Breast epithelium (tissue), 4 donors: ENCODE measurements at places on chromosomes 7 and 10. TPM values are rescaled to one million over a fixed set of nuclear protein-coding genes. Genes with fewer than 3 reads are reported as not detected.

- no peaks in the 10 kb centered on the region for H3K4me1 ChIP-seq
- no peaks in the 10 kb centered on the region for H3K27me3 ChIP-seq
- no peaks in the 10 kb centered on the region for H3K36me3 ChIP-seq
- DNase-seq: no peak
- no peak overlapping the region for H3K27ac ChIP-seq
Observed at GRCh38 chr10:52030051-52030790, 283.9 kb upstream of the DKK1 start.

DNA sequence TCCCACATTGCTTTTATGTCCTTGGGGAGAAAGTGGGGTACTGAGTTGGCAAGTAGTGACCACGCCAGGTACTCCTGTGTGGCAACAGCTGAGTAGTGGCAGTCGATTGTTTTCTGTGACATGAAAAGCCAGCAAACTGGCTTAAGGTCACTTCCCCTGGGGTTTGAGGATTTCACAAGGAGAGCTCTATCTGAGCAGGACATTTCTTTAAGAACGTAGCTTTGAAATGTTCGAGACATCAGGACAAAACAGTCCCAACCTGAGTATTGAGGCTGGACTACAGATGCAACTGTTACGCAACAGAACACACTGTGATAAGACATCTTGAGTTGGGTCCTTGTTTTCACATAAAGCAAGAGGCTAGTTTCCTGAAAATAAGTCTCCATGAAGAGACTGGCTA lies 146.7 kb upstream of the KLF14 start:
- H3K4me3 ChIP-seq: no peak overlapping the region
- DNase-seq: no peak
- no peaks in the 10 kb centered on the region for H3K36me3 ChIP-seq
- no peaks in the 10 kb centered on the region for H3K27me3 ChIP-seq

The ZNF365 gene
- total RNA-seq: 0.16 TPM

The OR2A1 gene
- 0.32 TPM for total RNA-seq

The ZNF789 gene
- 4.6 TPM for total RNA-seq

The PAPOLB gene
- 0.48 TPM for total RNA-seq
